ENCODE measurements at places on chromosomes 5 and 9.

DNA sequence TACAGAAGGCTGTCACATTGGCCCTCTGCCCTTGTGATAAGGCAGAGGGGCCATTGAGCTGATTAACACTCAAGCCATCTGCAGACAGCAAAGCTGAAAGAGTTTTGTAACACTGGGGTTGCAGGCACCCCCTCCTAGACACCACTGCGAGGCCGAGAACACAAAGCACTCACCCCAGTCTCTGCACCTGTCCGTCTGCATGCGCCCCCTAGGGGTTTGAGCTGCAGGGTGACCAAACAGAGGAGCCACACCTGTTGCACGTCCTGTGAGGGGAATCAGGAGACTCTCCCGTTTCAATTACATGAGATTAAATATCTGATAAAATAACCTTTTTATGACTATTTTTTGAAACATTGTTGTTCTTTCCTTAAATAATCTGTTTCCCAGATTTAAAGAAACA is 1180.4 kb downstream of the CDH9 start:
- DNase-seq = no peak

GRCh38 chr5:150065886-150066285 is 20.5 kb downstream of the CSF1R start:
- DNase-seq = no peak

- DNase-seq = peak; percentile 88
Measured at GRCh38 chr5:150317048-150318003, 14.6 kb upstream of the ARSI start.

DNA sequence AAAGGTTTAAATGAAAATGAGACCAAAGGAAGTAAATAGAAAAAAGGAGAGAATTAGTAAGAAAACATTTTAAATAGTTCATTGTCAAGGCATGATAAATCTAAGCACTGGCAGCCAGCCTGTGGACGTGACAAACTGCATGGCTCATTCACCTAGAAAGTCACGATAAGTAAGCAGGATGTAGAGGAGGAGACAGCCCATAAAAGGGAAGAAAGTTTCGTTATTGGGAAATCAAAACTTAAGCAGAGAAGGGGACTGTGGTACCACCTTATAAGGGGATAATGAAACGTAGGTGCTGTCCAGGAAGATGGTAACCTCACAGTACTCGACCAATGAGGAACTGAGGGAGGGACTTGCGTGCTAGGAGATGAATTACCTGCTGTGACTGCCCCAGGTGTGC is 494.5 kb upstream of the GRAMD2B start:
- no peak for DNase-seq

GRCh38 chr5:19928562-19929421 is 59.2 kb downstream of the CDH18 start:
- peak; percentile 3 for DNase-seq

DNA sequence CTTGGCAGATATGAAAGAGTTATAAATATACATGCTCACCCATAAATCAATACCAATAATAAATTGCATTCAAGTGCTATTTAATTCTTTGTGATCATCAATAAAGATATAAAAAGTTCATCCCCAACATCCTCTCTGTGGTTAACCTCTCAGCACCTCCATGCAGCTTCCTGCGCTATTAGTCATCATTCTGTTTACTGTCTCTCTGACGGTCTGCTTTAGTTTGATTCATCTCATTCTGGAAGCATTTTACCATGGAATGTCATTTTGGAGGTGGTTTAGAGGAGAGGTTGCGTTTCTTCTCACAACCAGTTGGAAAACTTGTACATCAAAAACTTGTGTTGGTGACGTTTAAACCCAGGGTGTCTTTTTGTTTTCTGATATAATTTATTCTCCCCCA is 486.6 kb downstream of the BRINP1 start:
- peak; percentile 10 for DNase-seq

DNA sequence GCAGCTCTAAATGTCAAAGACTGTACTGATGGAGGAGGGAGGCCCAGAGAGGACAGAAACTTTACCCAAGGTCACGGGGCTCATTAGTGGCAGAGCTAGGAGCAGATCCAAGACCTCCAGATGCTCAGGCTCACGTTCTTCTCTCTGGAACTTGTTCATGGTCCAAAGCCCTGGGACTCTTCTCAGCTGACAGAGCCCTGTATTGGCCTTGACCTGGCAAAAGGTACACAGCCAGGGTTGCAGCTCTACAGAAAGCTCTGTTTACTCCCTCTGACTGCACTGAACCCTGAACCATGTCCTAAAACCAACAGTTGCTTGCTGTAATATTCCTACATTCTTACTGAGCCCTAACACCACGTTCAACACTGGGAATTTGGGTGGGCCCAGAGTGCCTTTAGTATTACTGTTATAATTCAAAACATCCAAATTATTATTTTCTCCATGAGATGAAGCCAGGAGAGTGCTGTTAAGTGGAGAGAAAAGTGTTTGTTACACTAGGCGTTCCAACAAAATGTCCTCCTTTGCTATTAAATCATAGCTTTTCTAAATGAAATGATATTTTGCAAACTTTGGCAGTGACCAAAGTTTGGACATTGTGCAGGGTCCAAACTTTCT is 602.4 kb upstream of the CLINT1 start:
- DNase-seq = no peak

- no peak for DNase-seq
Measured at GRCh38 chr5:38400365-38400764, 142.0 kb downstream of the EGFLAM start.

GRCh38 chr9:128568470-128569078 is 16.2 kb downstream of the SPTAN1 start:
- no peak for DNase-seq

GRCh38 chr5:116303810-116304209 is 219.0 kb downstream of the COMMD10 start:
- DNase-seq = no peak

GRCh38 chr9:110095161-110095595 is 112.8 kb downstream of the C9orf152 start:
- peak; percentile 39 for DNase-seq

DNA sequence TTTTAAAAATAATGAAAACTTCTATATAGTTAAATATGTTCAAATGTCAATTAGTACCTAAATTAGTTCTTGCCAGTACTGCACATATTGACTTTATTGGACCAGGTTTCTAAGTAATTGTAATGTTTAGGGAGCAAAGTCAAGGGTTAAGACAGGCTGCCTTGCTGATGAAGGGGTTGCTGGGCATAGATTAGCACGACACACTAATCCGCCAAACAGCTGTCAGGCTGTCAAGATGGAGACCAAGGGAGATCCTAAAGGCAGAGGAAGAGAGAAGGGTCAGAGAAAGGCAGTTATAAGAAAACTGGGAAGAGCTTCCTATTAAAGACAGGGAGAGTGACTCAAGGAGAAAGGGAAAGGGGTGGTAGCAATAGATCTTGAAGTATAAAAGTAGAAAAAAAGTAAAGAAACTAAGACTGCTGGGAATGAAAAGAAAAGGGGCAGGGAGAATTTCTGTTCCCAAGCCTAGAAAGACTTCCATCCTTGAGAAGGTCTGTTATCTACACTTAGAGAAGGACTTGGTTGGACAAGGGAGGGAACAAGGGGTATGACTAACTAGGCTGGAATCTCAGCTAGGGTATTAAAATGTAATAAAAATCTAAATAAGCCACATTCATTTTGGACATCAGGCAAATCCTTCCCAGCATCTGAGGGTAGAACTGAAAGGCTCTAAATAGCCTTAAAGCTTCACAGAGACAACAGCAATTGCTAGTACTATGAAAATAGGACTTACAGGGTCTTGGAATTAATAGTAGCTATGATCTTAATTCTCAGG is 188.7 kb downstream of the FBXL17 start:
- peak; percentile 36 for DNase-seq

DNA sequence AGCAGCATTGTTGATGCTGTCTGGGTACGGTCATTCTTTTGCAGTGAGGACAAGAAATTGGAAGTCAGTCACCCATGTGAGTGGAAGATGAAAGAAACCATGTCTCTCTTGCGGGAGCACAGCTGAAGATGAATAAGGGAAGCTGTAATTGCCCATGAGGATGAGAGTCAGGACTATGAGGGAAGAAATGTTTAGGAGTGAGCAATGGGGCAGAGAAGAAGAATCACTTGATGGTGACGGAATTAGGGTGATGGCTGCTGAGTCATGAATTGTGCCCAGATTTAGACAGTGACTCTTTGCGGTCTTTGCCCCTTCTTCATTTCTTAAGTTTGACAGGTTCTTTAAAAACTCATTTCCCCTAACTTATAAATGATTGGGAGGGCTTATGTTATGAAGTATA is 183.3 kb downstream of the MAST4 start:
- DNase-seq = no peak

DNA sequence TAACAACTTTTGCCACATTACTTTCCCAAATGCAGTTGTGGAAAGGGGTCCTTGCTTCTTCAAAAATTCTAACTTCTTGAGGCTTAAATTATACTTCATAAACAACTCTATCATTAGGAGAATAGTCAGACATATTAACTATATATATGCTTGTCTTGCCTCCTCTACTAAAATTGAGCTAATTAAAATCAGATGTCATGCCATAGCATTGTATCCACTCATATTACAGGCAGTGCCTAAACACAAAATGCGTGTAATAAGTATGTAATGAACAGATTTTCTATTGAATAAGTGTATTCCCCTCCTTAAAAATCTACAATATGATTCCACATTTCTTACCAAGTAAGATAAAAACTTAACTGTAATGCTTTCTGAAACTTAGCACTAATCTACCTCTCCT is 204.5 kb downstream of the PLK2 start:
- DNase-seq = no peak

GRCh38 chr5:16304846-16305245 is 125.3 kb upstream of the MARCHF11 start:
- peak; percentile 5 for DNase-seq

- no peak for DNase-seq
Measured at GRCh38 chr5:163444526-163444925, 7.1 kb downstream of the CCNG1 start.

GRCh38 chr9:123852403-123852802 is 77.5 kb downstream of the DENND1A start:
- DNase-seq = no peak

- DNase-seq = no peak
Measured at GRCh38 chr9:88143957-88144625, 5.8 kb upstream of the SPATA31C2 start.

GRCh38 chr9:116504081-116504480 is 183.0 kb upstream of the TRIM32 start:
- no peak for DNase-seq

DNA sequence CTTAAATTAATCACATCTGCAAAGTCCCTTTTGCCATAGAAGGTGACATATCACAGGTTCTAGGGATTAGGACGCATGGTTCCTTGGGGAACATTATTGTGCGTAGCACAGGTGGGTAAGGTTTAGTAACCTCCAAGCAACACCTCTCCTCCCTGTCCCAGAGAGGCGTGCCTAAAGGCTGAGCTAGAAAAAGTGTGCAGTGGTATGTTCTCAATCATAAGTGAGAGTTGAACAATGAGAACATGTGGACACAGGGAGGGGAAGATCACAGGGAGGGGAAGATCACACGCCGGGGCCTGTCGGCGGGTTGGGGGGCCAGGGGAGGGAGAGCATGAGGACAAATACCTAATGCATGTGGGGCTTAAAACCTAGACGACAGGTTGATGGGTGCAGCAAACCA is 14.9 kb downstream of the DAB2IP start:
- DNase-seq = no peak

DNA sequence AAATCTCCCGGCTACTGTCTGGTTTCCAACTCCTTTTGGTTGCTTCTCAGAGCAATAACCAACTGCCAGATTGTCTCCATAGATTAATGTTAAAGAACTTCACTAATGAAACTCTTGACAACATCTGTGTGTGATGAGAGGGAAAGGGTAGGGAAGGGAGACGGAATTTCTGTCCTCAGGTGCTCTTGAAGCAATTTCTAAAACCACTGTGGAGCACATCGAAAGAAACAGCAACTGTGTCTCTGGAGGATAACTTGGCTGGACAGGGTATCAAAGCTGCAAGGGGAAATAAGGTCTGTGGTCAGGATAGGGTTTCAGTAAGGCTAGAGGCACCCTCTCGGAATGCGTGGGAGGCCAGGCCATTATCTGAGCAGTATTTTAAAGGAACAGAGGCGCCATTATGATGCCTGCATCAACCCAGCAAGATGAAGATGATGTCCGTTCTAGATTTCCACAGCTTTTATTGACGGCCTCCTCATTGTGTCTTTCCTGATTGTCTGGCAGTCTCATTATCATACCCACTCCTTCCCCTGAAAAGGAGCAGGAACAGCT is 76.6 kb downstream of the RORB start:
- no peak for DNase-seq

GRCh38 chr5:147484708-147485020 is 25.2 kb downstream of the DPYSL3 start:
- no peak for DNase-seq

GRCh38 chr5:136035837-136036236 is 7.0 kb downstream of the TGFBI start:
- DNase-seq = no peak

DNA sequence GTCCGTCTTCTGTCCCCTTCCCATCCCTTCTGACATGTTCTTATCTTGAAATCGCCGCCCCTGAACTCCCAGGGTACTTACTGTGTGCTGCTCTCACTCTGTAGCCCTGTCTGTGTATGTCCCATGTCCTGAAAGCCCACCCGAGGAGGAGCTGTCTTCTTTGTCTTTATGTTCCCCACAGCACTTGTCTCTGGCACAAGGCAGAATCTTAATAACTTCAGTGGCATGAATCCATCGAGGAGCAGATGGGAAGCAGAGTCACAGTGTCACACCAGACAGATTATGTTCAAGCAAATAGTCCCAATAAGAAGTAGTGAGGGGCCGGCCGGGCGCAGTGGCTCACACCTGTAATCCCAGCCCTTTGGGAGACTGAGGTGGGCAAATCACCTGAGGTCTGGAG is 29.7 kb upstream of the LTC4S start:
- DNase-seq = no peak

DNA sequence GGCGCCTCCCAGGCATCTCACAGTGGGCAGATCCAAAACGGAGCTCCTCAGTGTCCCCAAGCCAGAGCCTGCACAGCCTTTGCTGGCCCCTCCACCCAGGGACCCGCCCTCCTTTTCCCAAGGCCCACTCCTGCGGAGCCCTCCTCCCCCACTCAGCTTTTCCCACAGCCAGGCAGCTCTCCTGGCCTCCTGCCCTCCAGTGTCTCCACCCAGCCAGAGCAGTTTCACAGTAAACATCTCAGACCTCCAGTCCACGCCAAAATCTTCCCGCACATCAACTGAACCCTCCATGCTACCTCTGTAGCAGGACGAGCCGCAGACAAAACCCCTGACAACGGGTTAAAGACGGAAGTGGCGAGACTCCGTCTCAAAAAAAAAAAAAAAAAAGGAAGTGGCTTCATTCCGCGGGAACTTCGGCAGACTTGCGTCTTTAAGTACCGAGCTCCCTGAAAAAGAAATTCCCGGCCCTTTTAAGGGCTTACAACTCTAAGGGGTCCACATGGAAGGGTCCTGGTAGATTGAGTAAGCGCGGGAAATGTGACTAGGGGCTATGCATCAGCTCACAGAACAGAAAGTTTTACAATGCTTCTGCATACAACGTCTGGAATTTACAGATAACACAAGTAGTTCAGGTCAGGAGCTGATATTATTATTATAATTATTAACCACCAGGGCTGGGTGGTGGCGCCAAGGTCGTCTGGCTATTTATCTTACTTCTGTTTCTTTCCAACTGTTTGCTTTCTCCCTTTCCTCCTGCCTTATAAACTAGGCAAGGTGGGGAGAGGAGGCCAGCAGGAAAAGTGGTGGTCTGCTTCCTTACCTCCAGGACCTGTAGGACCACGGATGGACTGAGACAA is 11.4 kb upstream of the GRIN1 start:
- DNase-seq = no peak

All from AG08396 (cell line).